ENCODE measurements at places on chromosomes 7 and 10.

GRCh38 chr7:117686311-117686935, 186.8 kb downstream of the CTTNBP2 start:
- DNase-seq, result no peak

- DNase-seq, result no peak
Observed at GRCh38 chr10:133466683-133467275, 13.0 kb downstream of the SCART1 start.

DNA sequence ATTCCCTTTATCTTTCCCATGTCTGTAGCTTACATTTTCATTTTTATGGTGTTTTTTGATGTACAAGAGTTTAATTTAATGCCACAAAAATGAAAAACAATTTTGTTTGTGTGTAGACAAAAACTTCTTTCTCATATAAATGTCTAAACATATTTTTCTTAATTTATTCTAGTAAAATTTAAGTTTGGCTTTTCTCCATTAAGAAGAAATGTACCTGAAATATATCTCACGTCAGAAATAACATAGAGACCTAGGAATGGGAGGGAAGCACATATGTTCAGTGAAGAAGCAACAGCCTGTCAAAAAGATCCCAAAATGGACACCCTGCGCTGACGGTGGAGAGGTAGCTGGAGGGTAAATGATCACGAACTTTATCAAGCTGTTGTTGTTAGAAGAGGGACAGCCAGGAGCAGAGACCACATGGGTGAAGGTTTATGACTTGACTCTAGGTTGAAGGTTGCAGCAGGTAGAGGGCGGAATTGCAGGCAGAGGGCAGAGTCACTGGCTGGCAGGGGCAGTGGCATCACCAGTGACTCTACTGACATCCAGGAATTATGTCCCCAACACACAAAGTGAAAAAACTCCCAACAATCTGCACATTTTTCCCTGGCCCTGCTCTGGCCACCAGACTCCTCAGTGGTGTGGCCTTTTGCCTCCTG, 225.9 kb upstream of the PRSS58 start:
- DNase-seq, result no peak

DNA sequence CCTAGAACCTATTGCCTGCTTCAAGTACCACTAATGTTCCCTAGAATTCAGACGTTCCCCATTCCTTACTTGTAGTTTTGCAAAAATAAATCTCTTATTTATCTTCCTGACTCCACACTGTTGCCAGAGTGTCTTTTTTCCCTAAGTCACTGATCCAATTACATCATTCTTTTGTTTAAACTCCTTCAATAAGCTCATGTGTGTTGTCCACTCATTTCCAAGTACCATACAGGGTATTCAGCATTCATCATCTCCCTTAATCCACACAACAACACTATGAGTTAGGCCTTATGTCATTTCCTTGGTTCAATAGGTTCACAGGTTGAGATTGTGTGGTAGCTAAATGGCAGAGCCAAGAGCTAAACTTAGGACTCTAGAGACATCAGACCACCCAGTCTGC, 119.9 kb upstream of the RHOBTB1 start:
- DNase-seq, result no peak

DNA sequence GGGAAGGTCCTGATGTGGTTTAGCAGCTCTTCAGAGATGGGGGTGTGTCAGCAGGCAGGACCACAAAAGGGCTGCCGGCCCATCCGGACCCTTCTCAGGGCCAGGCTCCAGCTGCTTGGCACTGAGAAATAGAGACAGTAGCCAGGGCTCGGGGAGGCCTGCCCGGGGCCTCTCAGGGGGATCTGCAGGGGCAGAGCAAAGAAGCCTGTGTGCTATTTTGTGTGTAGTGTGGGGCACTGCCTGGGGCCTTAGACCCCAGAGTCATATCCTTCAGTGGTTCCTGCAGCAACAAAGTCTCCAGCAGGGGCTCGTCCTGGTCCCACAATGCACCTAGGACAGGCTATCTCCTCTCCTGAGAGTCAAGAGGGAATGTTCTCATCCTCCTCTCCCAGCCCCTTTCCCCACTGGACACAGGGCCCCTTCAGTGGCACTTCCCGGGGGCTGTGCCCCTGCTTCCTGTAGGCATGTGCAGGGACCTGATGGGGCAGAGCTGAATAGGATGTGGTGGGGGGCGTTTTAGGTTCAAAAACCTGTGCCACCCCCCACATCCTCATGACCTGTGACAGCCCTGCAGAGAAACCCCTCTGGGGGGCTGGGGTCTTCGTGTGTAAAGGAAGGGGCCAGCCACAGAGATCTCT, 159.5 kb upstream of the RHEB start:
- no peak for DNase-seq

Measured in CD4-positive, alpha-beta T cell treated with Interleukin-15 for 1 hour (primary cell).